Erythroblast (primary cell): ENCODE measurements at places on chromosomes 4 and X.

DNA sequence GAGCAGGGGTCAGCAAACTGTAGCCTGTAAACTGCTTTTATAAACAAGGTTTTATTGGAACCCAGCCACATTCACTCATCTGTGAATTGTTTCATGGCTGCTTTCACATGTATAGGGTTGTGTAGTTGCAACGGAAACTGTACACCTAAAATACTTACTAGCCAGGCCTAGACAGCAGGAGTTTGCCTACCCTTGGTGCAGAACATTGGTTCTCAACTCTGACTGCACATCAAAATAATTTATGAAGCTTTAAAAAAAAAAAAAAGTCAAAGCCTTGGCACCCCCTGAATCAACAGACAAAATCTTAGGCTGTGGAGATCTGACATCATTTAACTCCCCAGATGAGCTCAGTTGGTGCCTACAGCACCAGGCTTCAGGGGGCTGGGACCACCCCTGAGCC is 27.8 kb downstream of the ADGRA3 start:
- no peak for DNase-seq

GRCh38 chrX:44568196-44568595 is 25.5 kb upstream of the FUNDC1 start:
- no peak for DNase-seq

GRCh38 chr4:103091601-103092223 is 7.9 kb downstream of the BDH2 start:
- DNase-seq: peak; percentile 77

- DNase-seq: peak; percentile 35
Observed at GRCh38 chr4:109462297-109462696, 28.7 kb downstream of the SEC24B start.

DNA sequence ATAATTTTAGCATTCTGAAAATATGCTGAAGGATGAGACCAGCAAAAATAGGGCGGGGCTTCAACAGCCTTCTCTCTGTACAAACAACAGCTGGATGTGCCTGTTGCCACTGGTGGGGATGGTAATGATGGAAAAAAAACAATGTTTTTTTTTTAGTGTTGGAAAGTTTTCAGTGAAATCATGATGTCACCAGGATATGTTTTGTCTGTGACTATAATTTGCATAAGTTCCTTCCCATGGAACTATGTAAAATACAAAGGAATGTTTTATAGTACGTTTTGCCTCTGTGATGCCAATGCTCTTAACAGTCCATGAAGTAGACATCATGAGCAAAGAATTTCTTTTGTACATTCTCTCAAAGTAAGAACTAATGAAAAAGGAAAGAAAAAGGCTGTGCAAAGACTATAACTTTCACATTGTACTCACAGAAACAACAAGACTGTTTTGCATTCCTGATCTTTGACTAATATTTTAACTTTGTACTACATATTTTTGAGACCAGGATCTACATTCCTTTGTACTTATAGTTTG is 589.7 kb downstream of the SPRY1 start:
- DNase-seq: no peak

DNA sequence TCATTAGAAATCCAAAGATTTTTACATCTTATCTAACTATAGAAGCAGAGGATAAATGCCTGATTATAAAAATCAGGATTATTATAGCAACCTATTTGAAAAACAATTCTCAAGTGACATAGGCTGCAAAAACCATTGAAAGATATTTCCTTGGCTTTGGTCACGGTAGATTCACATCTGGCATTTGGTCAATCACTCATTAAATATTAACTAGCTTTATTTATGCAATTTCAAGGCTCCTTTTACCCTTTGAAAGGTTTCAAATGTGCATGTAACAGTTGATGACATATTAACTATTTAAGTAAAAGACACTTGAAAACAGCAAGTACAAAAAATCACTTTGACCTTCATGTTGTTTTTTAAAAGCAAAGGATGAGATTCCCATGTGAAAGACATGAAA is 98.1 kb downstream of the MMRN1 start:
- DNase-seq: no peak

DNA sequence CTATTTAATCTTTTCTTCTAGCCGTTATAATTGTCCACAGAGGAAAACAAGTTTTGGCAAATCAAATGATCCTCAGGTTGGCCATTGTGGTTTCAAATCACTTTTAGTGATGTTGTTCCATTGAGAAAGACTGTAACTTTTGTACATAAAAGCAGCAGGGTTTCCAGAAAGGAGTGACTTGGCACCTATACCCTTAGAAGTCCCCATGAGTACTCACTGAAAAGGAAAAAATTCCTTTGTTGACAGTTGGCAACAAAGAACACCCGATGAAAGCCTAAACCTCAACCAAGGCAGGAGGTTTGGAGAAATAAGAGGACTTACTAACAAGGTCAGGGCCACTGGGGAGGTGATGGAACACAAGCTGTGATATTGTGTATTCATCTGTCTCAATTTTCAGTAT is 474.4 kb downstream of the RAPGEF2 start:
- no peak for DNase-seq

- DNase-seq: no peak
Observed at GRCh38 chr4:110155654-110156053, 42.8 kb downstream of the ELOVL6 start.

GRCh38 chr4:37802068-37802666 is 24.3 kb upstream of the PGM2 start:
- no peak for DNase-seq

DNA sequence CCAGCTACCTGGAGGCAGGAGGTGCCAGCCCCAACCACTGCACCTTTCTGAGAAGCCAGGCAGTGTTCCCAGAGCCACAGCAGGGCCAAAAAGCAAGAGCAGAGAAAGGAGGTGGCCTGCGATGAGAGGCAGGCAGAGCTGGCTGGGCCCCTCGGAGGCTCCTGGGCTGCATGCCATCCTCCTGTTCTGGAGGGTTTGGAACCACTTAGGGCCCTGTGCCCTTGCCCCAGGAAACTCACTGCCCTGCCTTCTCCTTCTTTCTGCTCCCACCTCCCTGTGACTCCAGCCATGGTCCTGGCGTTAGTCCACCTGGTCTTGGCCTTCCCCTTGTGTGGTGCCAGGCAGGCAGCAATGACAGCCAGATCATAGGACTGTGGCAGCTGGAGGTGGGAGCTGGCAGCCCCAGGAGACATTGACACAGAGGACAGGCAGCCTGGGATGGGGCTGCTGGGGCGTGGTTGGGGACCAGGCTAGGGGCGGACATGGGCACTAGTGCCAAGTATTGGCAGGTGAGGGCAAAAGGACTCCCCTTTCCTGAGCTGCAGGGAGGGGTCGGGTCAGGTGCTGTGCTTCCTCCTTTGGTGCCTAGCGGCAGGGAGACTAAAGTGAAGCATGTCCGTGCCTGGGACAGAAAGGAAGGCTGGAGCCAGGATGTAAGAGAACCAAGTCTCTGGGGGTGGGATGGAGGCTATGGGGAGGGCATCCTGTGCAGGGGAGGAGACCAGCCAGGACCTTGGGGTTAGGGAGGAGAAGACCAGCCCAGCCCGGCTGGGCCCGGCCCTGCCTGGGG is 1.4 kb downstream of the APLN start:
- no peak for DNase-seq

GRCh38 chr4:70815370-70815769 is 24.3 kb downstream of the GRSF1 start:
- DNase-seq: no peak

- DNase-seq: no peak
Observed at GRCh38 chrX:66163849-66164411, at the start of gene HEPH. Gene HEPH, plus strand, starts transcription at chrX:66164247. Its CDS starts 6,324 bp downstream, at chrX:66170571.

GRCh38 chr4:107897823-107898222 is 33.5 kb upstream of the CYP2U1 start:
- no peak for DNase-seq

GRCh38 chrX:12843668-12844279 is 23.1 kb upstream of the TLR7 start:
- no peak for DNase-seq

GRCh38 chr4:148442832-148443511 is 758 bp upstream of the NR3C2 start:
- DNase-seq: no peak

DNA sequence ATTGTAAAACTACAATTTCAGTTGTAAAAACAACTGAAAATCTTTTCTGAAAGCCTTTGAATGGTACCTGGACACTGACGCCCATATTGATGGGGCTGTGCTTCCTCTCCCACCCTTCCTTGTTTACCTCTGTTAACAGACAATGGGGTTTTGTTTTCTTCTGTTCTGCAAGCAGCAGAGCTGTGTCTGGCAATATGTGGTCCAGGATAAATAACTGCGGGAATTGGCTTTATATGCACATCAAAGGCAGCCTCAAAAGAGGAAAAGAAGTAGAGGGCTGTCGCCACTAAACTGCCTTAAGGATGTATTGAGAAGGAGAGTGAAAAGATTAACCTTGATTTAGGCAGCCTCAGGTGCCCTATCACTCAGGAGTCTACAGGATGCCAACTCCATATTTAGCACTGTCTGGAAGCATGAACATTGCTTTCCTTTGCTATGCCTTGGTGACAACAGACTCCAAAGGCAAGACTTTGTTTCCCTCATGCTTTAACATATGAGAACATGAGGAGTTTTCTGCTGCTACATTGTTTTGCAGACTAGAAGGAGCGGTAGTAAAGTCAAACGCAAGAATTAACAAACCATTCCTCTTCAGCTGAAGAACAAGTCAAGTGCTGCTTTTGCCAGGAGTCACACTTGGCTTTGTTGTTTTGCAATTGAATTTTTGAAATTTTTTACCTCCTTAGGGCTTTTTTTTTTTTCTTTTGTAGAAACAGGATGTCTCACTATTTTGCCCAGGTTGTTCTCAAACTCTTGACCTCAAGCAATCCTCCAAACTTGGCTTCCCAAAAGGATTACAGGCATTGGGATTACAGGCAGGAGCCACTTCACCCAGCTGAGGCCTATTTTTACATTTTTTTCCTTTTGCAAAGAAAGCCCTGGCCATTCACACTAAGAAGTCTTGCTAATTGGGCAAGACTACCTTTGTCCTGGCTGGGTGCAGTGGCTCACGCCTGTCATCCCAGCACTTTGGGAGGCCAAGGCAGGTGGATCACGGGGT is 3.0 kb downstream of the IL21 start:
- no peak for DNase-seq

DNA sequence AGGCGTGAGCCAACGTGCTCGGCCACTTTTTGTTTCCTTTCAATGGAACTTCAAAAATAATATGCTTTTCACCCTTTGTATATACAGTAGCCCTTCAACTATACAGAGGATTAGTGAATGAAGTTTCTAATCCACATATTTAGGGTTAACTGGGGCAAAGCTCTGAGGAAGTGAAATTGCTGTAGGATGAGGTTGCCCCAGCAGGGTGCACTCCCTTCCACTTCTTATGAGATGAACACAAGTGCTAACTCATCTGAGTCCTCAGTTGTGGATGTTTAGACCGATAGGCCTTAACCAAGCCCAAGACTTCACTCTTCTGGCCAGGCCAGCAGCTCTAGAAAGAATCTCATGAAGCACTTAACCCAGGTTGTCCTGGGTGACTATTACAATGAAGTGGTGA is 29.1 kb upstream of the CT55 start:
- no peak for DNase-seq

GRCh38 chrX:35076061-35076460 is 133.5 kb downstream of the FAM47B start:
- no peak for DNase-seq

GRCh38 chr4:120415896-120416295 is 349.2 kb upstream of the MAD2L1 start:
- no peak for DNase-seq

DNA sequence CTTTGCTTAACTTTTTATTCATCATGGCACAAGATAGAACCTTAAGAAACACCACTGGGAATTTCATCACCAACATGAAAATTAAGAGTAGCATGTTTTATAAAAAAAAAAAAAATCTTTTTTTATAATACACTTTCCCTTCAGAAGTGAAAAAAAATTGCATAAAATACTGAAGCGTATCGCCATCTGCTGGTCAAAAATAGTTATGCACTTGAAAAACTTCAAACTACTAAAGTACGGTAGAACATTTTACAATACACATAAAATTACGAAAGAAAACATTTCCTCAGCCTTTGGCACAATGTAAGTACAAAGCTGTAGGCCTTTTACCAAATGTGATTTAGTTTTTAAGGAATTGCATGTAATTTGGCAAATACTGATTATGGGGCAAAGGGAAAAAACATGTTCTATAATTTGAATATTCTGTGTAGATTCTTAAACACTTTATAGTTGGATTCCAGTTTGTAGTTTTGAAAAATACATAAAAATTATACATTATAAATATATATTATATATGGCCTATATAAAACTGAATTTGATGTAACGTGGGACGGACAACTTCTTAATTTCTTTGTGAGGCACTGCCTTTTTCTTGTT is 26.5 kb downstream of the HCCS start:
- DNase-seq: peak; percentile 67

DNA sequence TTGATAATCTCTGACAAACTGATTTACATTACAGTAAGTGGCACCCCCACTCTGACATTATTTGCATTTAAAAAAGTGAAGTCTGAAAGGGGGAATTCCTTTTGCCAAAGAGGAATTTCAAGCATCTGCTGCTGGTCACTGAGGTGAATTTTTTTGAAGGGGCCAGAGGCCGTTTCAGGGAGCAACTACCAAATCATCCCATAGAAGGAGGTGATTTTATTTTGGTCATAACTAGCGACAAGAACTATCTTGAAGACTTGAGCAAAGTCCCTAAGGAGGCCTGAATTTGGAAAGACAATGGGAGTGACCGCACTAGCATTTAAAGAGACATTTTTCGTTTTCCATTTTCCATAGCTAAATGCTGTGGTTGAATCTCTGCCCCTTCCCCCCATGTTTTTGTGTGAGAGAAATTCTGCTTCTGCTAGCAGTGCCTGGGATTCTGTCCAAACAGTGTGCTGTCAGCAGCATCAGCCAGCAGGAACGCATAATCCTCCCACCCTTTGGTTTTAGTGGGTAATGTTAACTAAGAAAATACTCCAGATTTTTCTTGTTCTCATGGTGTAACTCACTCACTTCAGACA is 110.1 kb upstream of the MED14 start:
- DNase-seq: no peak

DNA sequence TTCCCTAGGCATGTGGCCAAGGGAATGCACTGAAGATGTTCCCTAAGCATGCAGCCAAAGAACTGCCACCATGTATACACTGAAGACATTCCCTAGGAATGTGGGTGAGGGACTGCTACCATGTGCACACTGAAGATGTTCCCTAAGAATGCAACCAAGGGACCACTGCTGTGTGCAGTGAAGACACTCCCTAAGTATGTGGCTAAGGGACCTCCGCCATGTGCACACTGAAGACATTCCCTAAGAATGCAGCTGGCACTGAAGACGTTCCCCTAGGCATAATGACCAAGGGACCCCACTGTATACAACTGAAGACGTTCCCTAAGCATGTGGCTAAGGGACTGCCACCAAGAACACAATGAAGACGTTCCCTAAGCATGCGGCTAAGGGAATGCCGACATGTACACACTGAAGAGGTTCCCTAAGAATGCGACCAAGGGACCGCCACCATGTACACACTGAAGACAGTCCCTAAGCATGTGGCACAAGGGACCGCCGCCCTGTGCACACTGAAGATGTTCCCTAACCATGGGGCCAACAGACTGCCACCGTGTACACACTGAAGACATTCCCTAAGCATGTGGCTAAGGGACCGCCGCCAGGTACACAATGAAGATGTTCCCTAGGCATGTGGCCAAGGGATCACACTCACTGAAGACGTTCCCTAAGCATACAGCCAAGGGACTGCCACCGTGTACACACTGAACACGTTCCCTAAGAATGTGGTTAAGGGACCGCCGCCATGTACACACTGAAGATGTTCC is 25.6 kb downstream of the DHRSX start:
- DNase-seq: no peak

- DNase-seq: no peak
Observed at GRCh38 chr4:151953795-151954372, 193.1 kb upstream of the GATB start.
